ENCODE measurements at places on chromosomes 13 and 19.

- no peak for DNase-seq
These were observed 16.8 kb upstream of the SLC46A3 start for GRCh38 chr13:28735481-28736029.

DNA sequence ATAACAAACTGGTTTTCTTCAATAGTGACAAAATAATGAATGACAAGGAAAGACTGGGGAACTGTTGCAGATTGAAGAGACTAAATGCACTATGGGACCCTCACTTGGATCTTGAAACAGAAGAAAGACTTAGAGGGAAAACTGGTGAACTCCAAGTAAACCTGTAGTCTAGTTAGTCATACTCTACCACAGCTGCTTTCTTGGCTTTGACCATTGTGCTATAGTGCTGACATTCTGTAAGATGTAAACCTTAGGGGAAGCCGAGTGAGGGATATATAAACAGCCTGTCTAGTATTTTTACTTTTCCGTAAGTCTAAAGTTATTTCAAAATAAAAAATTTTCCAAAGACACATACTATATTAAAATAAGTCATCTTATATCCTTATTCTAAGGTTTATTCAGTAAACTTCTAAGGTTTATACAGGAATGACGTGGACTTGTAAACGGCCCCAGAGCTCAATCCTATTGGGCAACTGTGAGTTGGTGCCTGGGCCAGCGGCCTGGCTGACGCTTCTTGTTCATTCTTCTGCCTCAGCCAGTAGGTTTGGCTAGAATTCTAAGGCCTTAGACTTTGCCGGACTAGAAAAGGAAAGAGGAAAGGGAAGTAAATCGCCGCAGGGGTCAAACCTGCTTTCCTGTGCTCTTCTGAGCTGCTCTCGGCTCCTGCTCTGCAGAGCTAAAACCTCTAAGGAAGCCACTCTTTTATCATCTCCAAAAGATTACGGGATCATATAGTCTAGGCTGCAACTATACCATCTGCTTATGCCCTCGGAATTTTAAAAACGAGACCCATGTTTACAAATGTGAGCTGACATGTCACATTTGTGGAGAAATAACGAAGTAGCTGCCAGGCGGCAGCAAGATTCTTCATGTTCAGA is 33.6 kb upstream of the UBE2L5 start:
- DNase-seq: no peak

DNA sequence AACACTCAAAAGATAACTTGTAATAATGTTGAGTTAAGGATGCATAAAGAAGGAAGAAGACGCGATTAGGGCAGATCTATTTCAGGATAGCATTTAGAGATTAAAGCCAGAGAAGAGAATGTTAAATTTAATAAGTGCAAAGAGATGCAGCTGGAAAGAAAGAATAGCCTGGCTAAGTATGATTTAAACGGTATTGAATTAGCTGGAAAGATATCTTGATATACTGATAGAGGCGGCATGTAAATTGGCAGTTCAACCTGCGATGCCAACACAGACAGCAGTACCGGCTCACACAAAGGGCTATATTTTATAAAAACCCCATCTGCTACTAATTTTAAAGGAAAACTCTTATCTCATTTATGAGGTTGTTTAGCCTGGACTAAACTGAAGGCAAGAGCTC is 121.4 kb downstream of the ENOX1 start:
- DNase-seq: no peak

GRCh38 chr13:42155251-42155650 is 106.8 kb downstream of the DGKH start:
- no peak for DNase-seq

DNA sequence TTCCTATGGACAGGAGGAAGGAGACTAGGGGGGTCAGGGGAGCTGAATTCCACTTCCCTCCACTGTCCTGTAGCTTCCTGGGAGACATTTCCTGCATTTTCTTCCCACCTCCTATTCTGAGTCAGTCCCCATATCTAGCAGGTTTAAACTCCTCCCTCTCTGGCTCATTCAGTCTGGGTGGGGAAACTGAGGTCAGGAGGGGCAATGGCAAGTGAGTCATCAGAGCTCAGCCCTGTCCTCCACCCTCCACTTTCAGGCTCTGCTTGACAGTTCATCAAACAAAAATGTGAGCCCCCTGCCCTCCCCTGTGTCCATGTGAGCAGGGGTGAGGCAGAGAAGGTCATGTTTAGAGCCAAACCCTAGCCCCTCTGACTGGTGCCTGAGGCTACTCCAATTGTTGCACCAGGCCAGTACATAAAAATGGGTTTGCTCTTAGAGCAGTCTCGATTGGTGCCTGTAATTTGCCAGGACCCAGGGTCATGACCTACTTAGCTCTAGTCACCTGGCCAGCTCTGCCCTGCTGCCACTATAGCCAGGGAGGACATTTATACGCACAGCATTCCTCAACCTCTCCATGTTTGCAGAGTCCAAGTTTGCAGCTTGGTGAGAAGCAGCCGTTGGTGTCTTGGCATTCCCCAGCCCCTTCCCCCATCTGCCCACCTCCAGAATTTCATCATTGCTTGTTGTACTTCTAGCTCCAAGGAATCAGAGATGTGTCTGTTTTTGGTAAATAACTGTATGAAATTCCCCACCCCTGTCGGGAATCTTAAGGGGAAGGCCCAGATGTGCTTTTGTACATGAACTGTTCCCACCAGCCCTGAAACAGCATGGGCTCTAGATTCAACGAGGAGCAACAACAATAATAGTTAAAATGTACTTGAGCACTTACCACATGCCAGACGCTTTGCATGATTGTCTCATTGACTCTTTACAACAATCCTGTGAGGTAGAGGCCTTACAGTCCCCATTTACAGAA is 20.7 kb downstream of the SAMD4B start:
- DNase-seq: no peak

DNA sequence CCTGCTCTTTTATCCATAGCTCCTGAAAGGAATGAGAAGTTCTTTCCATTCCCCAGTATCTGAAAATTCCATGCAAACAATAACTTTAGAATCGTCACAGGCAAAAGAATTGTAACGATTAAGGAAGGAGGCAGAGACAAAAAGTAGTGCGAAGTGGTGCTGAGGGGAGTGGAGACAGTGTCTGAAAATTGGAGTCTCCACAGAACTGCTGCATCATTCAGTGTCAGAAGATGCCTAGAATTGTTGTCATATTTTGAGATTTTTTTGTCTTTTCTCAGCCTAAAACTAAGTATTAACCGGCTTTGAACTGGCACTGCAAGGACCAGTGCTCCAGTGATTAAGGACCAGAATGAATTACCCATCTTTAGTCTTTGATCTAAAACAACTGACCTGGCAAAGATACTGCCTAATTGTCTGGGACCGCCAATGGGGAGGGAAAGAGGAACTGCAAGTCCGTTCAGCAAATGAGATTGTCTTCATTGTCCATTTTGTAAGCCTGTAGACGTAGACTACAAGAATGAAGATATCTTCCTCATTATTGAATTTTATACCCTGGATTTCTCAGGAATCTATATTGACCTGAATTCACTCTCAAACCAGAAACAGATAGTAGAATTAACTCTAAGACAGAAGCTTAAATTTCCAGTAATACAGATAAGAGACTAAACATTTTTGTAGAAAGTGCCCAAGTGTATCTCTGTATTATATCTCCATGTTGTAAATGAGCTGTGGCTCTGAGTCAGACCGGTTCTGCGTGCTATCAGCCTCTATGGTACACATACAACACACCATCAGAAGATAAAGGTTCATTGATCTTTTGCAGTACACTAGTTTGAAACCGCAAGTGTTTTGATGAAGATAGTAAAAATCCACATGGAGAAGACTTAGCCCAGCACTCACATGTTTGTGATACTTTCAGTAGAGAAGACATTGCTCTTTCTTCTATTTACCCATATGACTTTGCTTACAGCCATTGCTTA is 293.2 kb downstream of the EFNB2 start:
- DNase-seq: no peak

GRCh38 chr13:73837147-73837546 is 297.1 kb downstream of the KLF12 start:
- DNase-seq: no peak

DNA sequence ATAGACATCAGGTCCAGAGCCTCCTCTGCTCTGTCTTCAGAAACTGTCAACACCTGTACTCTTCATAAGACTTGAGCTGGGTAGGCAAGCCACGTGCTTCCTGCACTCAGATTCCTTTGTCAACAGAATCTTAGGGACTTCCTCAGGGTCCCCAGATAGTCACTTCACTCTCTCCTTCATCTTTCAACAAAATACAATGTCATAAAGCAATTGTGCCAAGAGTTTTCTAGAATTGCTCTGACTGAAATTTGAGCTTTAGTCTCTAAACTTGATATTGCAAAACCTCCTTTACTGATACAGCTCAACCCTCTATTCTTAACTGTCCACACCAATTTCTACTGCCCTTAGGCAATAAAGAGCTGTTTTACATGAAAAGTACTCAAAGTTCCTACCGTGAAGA is 179.9 kb downstream of the IRS2 start:
- no peak for DNase-seq

- DNase-seq: no peak
These were observed 882.1 kb downstream of the UQCRFS1 start for GRCh38 chr19:28330831-28331230.

- no peak for DNase-seq
These were observed 48.2 kb upstream of the CALM3 start for GRCh38 chr19:46552891-46553290.

GRCh38 chr13:25684491-25684890 is 312.7 kb downstream of the ATP8A2 start:
- DNase-seq: no peak

DNA sequence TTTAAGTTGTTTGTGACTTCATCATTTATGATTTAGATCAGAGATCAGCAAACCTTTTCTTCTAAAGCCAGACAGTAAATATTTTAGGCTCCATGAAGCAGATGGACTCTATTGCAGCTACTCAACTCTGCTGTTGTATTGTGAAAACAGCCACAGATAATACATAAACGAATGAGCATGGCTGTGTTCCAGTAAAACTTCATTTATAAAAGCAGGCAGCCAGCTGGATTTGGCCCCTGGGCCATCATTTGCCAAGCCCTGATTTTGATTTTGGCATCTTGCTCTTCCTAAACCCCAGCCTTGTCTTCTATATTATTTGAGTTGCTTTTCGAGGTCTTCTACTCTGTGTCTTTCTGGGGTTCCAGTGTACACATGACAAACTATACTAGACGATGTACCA is 41.3 kb downstream of the RNASEH2B start:
- no peak for DNase-seq

DNA sequence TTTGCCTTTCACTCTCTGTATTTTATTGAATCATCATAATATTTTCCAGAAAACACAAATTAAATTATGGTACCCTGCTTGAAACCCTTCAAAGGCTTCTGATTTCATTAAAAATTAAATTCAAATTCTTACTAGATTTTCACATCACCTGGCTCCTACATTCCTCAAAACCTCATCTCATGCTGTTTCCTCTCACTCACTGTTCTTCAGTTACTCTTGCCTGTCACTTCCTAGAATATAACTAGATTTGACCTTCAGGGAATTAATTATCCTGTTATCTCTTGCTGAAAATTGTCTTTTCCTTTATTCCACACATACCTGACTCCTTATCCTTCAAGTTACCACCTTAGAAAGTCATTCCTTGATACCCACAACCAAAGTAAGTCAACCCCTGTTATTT is 2294.7 kb downstream of the PCDH9 start:
- DNase-seq: no peak

Measured in HCT116 (cell line).